ENCODE measurements at places on chromosomes 5 and 9. TPM values are rescaled to one million over a fixed set of nuclear protein-coding genes. Genes with fewer than 3 reads are reported as not detected.

Gene FTMT
- not detected for total RNA-seq

Gene SHOC1
- total RNA-seq: not detected

Gene DMGDH
- total RNA-seq: 1.7 TPM

Gene OR1Q1
- not detected for total RNA-seq

Gene KCTD16
- 0.27 TPM for total RNA-seq

Gene ADAMTSL2
- 0.07 TPM for total RNA-seq

Gene LCN12
- total RNA-seq: 1.6 TPM
